ENCODE measurements at places on chromosomes 1 and 21.
A peak's percentile ranks its signal among the peaks of the same experiment; 100 is the strongest.

- DNase-seq: no peak
Observed at GRCh38 chr1:153506831-153507413, 28.9 kb downstream of the S100A6 start.

- peak; percentile 55 for DNase-seq
Observed at GRCh38 chr1:32494196-32494595, 29.3 kb downstream of the ZBTB8B start.

DNA sequence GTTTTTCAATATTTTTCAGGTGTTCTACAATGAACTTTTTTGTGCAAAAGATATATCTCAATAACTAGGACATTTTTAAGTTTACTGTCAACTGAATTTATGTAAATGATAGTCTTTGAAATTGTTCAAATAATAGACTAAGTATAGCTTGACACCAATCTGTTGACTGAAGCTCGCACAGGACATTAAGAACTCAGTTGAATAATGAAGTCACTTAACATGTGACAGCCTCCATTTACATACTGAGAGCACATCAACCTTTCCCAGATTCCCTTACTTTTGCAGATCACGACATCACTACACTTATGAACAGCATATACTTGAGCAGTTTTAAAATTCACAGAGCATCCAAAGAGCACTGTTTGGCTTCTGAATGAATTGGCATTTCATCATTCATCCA is 268.2 kb downstream of the LRRC7 start:
- DNase-seq: no peak

DNA sequence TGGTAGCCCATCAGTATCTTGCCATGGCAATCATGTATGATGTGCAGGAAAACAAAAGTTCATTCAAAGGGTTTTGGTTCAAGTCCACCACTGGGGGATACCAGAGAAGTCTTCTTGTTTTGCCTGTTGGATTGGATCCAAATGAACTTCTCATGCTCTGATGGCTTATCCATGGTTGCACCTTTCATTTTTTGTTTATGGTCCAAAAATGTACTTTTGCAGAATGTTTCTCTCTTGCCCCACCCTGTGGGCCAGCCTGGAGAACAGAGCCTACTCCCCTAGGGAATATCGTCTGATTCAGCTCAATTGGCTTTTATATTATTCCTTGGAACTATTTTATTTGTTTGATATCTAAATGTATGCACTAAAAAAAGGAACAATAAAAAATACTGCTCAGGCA is 20.1 kb upstream of the CLCA1 start:
- DNase-seq: no peak

- DNase-seq: no peak
Observed at GRCh38 chr1:54268762-54269297, 68.9 kb downstream of the MRPL37 start.

DNA sequence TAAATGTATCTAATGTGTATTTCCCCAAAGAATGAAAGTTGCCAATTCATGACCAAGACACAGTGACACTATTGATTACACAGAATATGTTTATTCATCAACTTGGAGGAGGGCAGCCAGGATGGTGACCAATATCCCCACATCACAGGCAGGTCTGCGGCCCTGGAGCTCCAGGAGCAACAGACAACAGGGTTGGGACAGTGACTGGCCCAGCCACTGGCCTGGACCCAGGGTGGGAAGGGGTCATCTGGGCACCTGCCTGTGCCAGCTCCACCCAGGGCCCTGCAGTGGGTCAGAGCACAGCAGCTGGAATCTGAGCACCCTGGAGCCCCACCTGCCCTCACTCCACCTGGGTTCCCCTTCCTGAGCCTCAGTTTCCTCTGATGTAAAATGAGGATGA is 466.1 kb downstream of the MATN1 start:
- no peak for DNase-seq

- DNase-seq: no peak
Observed at GRCh38 chr21:22046576-22046975, 1048.4 kb downstream of the NCAM2 start.

- DNase-seq: no peak
Observed at GRCh38 chr1:160064164-160064563, 5.8 kb downstream of the KCNJ10 start.

GRCh38 chr1:28526886-28527285 is 21.0 kb downstream of the RCC1 start:
- no peak for DNase-seq

GRCh38 chr1:90727917-90728501 is 10.9 kb upstream of the BARHL2 start:
- DNase-seq: no peak

DNA sequence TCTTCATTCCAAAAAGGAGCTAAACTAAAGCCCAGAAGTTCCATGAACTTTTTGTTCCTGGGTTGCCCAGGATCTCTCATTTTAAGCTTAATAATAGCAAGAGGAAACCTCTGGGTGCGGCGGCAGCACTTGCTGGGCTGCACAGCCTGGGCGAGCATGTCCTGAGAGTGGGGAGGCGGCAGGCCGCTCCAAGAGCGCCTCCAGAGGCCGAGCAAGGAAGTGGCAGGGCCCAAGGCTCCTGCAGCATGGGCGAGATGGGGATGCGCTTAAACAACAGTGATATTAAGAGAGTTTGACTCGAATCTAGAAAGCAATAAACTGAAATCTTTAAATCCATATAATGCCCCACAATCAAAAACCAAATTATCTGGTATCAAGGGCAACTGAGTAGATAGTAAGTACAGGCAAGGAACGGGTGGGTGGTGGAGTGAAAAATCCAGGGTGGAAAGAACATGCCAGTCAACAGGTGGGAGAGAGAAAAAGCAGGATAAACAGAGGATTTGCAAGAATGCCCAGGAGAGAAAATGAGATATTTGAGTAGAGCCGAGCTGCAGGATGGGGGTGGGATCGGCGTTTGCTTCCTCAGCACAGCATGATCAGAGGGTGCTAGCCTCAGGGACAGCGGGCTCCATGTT is 14.1 kb upstream of the TNR start:
- peak; percentile 60 for DNase-seq

- DNase-seq: no peak
Observed at GRCh38 chr1:161987872-161988271, 35.8 kb downstream of the OLFML2B start.

DNA sequence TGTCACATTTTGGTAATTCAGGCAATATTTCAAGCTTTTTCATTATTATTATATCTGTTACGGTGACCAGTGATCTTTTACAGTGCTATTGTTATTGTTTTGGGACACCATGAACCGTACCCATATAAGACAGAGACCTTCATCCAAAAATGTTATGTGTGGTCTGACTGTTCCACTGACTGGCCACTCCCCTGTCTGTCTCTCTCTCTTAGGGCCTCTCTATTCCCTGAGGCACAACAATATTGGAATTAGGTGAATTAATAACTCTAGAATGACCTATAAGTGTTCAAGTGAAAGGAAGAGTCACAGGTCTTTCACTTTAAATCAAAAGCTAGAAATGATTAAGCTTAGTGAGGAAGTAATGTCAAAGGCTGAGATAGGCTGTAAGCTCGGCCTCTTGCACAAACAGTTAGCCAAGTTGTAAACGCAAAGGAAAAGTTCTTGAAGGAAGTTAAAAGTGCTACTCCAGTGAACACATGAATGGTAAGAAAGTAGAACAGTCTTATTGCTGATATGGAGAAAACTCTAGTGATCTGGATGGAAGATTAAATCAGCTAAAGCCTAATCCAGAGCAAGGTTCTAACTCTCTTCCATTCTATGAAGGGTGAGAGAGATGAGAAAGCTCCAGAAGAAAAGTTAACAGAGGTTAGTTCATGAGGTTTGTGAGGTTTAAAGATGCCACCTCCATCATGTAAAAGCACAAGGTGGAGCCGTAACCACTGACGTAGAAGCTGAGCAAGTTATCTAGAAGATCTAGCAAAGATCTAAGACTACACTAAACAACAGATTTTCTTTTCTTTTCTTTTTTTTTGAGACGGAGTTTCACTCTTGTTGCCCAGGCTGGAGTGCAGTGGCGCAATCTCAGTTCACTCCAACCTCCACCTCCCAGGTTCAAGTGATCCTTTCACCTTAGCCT is 19.7 kb upstream of the DIPK1A start:
- DNase-seq: no peak

- DNase-seq: no peak
Observed at GRCh38 chr1:44848456-44849181, 5.6 kb upstream of the PTCH2 start.

DNA sequence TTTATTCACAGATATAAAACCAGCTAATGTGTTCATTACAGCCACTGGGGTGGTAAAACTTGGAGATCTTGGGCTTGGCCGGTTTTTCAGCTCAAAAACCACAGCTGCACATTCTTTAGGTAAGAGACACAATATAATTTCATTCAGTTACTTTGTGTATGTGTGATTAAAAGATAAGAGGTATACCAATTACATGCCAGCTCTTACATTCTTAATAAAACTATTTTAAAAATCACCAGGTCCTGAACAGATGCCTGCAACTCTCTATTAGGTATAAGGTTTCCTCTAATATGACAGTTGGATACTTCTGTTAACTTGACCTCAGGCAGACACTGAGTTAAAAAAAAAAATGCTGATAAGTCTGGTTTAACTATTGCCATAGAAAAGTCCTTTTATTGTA is 122.1 kb downstream of the NEK7 start:
- no peak for DNase-seq

- no peak for DNase-seq
Observed at GRCh38 chr1:54347955-54348699, 58.1 kb downstream of the SSBP3 start.

DNA sequence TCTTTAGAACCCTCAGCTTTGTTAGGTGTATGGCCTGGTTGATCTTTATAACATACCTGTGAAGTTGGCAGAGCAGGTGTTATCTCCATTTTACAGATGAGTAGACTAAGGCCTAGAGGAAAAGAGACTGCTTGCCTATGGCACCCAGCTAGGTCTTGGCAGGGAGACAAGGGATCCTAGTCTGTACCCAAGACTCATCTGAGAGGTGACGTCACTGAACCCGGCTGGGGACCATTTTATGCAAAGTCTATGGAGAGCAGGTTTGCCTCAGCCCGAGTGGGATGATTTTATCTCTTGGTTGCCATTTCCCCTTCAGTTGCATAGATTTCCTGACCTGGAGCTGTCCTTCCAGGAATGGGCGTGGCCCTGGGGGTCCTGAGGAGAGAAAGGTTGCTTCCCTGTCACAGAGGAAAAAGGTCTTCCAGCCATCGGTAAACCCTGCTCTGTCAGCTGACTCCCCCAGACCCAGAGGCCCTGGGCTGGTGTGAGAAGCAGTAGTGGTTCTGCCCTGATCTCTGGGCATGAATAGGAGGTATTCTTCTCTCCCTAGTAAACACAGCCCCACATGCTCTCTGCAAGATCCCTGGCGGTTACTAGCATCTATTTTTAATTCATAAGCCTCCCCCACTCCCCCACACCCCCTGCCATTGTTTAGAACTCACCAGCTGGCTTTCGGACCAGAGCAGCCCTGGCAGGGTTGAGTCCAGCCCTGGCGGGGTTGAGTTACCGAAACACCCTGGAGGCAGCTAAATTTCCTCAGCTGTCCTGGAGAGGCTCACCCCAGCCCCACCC is 19.6 kb downstream of the TMCC2 start:
- no peak for DNase-seq

DNA sequence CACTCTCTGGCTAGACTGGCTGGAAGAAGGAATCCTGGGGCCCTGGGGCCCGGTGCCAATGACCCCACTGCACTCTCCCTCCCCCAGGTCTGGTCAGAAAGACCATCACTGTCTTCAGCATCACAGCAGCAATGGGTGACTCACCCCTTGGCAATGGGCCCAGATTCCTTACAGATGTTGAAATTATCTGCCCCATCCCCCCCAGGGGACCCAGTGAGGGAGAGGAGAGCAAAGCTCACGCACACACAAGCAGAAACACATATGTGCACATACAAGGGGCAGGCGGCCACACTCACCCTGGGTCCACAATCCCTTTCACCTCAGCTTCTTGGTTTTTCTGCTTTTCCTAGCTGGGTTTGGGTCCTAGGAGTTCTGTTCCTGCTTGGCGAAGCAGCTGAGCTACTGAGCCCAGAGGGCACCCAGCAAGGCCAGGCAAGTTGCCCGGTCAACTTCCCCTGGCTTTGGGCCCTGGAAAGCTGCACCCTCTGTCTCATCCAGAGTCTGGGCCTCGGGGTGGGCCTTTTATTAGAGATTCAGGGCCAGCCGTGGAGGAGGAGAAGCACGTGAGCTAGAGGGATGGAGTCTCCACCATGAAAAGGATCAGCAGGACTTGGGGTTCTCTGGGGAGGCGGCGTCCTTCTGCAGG is 2.6 kb downstream of the COL16A1 start:
- DNase-seq: peak; percentile 87
